ENCODE measurements at places on chromosomes 1 and 21.

DNA sequence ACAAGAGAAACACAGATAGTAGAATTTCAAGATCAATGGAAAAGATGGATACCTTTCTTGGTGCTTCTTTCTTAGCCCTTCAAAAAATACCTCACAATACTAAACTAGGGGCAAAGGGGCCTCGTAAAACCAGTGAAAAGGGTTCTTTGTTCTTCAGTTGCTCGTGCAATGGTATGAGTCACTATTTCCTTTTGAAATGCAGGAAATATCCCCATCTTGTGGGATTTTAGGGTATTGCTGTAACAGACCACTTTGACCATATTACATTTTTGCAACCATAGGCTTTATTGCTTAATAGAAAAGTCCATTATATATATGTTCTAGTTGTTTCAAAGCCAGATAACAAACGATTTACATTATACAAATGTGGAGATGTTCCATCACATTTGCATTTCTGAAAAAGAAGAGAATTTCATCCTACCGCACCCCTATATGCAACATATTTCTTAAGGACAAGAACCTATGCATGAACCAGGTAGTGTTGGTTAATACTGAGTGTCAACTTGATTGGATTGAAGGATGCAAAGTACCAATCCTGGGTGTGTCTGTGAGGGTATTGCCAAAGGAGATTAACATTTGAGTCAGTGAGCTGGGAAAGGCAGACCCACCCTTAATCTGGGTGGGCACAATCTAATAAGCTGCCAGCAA is 88.6 kb upstream of the PKN2 start:
- DNase-seq, result no peak

DNA sequence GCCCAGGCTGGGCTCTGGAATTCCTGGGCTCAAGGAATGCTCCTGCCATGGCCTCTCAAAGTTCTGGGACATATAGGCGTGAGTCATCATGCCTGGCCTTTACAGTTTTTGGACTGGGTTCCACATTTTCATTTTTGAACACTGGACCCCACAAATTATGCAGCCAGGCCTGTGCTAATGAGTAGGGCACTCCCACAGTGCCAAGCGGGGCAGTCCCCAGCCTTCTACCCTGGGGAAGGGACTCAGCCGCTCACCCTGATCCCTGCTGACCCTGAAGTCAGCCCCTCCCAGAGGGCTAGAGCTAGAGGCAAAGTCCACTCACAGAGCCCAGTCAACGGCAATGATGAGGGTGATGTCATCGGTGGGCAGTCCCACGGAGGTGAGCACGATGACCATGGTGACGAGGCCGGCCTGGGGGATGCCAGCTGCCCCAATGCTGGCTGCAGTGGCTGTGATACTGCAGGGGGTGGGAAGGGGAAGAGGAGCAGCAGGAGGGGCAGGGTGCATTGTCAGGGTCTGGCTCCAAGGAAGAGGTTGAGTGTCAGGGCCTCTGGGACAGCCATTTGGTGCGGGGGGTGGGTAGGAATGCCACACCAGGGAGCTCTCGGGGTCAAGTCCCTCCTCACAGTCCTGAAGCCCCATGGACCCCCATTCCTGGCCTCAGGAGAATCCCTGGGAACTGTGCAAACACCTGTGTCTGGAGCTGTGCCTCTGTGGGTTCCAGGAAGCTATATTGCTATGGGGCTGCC is 27.6 kb downstream of the PODN start:
- no peak for DNase-seq

DNA sequence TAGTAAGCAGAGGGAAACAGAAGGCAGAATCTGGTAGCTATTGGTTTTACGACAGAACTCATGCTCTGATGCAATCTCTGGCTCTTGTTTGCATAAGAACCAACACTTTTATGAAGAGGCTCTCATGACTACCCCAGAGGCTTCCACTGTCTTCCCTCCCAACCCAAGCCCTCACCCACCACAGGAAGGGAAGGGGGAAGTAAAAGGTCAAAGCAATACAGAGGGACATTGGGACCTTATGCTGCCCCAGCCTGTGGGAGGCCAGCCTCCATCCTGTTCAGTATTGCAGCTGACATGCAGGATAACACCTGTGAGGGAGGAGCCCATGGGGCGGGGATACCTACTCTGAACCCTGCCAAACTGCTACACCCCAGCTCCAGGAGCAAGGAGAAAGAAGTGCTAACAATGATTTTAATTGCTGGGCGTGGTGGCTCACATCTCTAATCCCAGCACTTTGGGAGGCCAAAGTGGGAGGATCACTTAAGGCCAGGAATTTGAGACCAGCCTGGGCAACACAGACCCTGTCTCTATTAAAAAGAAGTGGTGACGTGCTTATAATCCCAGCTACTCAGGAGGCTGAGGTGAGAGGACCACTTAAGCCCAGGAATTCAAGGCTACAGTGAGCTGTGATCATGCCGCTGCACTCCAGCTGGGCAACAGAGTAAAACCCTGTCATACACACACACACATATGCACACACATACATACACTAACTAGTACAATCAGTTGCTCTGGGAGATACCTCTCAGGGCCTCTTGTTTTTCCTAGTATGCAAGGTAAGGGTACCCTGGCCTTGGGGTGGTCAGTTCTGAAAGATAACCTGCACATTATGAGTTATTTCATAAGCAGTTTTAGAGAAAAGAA is 9.5 kb downstream of the MR1 start:
- no peak for DNase-seq

DNA sequence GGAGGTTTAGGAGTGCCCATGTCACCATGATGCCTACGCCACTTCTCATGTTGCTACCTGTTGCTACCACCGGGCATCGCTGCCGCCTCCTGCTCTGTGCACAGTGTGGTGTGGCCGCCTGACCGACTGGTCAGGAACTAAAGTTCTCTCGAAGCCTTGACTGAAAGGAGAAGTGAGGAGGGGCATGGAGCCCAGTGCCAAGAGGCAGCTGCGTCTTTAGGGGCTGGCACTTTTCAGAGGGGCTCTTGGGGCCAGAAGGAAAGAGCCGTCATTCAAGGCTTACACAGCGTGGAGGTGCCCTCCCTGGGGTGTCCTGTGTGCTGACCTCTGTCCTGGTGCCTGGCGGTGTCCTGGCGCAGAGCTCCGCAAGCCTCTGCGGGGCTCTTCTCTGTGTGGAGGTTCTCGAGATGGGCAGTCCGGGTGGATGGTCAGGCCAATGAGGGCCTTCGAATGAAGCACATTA is 57.2 kb downstream of the ADARB1 start:
- DNase-seq, result no peak

GRCh38 chr1:8133190-8133589 is 107.1 kb upstream of the ERRFI1 start:
- DNase-seq, result no peak

- DNase-seq, result no peak
Measured at GRCh38 chr1:236508593-236509027, 15.2 kb upstream of the LGALS8 start.

- DNase-seq, result no peak
Measured at GRCh38 chr21:43834146-43834905, 30.7 kb upstream of the AGPAT3 start.

- DNase-seq, result no peak
Measured at GRCh38 chr1:234018816-234019215, 114.3 kb downstream of the SLC35F3 start.

GRCh38 chr1:6976044-6976375 is 190.8 kb downstream of the CAMTA1 start:
- no peak for DNase-seq

GRCh38 chr21:38984982-38985567 is 179.3 kb downstream of the ETS2 start:
- DNase-seq, result no peak

DNA sequence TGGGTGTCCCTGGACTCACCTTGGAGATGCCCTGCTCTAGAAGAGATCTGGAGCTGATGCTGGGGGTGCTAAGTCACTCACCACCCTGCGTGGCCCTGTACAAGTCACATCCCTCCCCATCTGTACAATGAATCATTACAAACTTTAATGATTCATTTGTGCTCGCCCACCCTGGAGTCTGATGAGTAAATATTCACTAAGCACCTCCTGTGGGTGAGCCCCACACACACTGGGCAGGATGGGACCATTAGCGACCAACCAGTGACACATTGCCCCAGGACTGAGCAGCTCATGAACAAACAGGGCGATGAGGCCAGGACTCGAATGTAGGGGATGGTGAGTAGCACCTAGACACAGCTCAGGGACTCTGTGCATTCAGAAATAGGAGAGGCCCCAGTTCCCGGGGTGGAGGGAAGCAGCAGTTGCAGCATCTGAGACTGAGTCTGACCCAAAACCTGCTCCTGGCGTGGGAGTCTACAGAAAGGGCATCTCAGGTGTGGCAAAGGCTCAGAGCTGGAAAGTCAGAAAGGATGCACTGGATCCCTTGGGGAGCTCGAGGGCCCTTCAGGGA is 18.1 kb upstream of the PDZK1IP1 start:
- DNase-seq, result no peak

GRCh38 chr1:39129514-39129913 is 75.0 kb upstream of the MACF1 start:
- no peak for DNase-seq

DNA sequence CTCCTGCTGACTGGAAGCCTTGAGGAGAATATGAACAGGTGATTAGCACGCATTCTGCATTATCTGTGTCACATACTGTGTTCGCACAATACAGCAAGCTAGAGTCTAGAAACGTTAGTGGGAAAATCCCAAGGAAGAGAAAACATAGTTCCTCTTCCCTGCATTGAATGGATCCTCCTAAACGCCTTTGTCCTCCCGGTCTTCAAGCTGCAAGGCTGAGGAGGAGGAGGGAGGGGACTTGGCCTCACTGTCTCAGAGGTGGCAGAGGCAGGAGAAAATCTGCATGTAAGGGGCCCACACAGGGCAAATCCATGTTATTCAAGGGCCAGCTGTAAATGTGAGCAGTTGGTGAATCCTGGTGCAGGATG is 34.4 kb downstream of the WNT9A start:
- DNase-seq, result no peak

GRCh38 chr1:66945316-66945715 is 20.5 kb downstream of the MIER1 start:
- DNase-seq, result no peak

- no peak for DNase-seq
Measured at GRCh38 chr21:22164912-22165311, 1166.7 kb downstream of the NCAM2 start.

- peak; percentile 25 for DNase-seq
Measured at GRCh38 chr1:5991381-5992025, 722 bp downstream of the NPHP4 start.

DNA sequence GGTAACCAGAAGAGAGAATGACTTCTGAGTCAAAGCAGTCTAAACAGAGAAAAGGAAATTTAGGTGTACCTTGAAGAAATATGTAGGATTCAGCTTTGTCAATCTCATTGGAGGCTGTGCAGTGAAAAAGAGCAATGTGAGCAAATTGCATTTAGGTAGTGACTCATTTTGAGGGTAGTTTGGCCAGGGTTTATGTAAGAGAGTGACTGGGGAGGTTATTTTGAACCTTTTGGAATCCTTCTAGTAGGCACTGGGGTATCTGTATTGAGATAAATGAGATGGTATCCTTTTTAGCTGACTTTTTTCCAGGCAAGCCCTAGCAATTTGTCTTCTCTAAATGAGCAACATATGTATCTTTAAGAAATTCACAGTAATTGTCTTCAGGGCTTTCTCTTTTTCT is 95.9 kb downstream of the DISP1 start:
- no peak for DNase-seq

DNA sequence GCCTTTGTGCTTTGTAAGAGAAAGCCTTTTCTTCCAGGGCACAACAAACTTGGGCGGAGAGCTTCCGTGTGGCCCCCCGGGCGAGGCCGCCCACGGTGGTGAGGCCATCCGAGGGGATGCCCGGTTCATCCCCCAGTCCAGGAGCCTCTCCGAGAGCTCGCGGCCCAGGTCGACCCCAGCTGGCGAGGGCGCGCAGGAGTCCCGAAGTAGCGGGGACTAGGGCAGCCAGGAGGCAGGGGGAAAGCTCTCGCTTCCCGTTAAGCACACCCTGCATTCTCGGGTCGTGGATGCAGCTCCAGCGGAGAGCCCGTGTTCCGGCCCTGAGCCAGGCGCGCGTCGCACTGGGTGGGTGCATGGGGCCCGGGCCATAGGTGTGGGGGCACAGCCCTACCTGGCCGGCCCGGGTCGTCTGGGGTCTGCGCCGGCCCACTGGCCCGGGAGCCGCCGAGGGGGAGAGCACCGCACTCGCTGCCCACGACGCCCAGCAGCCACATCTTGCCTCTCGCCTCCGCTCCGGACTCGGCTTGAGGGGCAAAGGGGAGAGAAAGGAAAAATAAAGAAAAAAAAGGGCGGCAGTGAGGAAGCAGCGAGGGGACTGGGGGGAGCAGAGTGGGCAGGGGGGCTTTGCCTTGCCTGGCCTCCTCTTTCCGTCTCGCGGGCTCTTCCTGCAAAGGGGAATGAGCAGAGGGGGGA is 1.8 kb downstream of the RNF220 start:
- no peak for DNase-seq

DNA sequence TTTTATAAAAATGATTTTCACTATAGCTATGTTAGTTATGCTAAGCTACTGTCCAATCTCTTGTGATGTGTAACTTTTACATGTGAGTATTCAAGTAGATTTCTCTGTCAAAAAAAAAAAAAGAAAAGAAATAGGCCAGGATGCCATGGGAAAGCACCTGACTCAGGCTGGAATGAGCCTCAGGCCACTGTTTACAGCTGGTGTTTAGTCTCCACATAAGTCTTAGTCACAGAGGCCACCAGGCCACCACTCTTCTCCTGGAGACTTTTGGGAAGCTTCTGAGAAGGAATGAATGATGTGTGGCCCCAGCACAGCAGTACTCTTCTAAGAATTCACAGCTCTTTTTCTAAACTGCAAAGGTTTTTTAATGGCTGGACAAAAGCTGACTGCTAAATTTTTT is 48.9 kb downstream of the CHML start:
- no peak for DNase-seq

GRCh38 chr21:34091032-34091431 is 17.7 kb downstream of the MRPS6 start:
- no peak for DNase-seq

- no peak for DNase-seq
Measured at GRCh38 chr1:235928197-235928596, 61.5 kb upstream of the LYST start.

All from activated T-helper 1 cell treated with anti-CD3 and anti-CD28 coated beads, Interleukin-2, amount 50 U/mL, for 16 hours (primary cell).